ENCODE measurements at places on chromosomes 2 and 18. TPM values are rescaled to one million over a fixed set of nuclear protein-coding genes. Genes with fewer than 3 reads are reported as not detected.

TRIM43B gene
- not detected for total RNA-seq

ELOA2 gene
- not detected for total RNA-seq

ITGA6 gene
- total RNA-seq = 2.2 TPM

ACOXL gene
- 0.20 TPM for total RNA-seq

ZNF512 gene
- 39.5 TPM for total RNA-seq

ALK gene
- total RNA-seq = not detected

VAPA gene
- 107 TPM for total RNA-seq

TMEM169 gene
- total RNA-seq = 1.1 TPM

C2orf15 gene
- 0.47 TPM for total RNA-seq

CCDC148 gene
- not detected for total RNA-seq

MYO7B gene
- 0.26 TPM for total RNA-seq

DNA sequence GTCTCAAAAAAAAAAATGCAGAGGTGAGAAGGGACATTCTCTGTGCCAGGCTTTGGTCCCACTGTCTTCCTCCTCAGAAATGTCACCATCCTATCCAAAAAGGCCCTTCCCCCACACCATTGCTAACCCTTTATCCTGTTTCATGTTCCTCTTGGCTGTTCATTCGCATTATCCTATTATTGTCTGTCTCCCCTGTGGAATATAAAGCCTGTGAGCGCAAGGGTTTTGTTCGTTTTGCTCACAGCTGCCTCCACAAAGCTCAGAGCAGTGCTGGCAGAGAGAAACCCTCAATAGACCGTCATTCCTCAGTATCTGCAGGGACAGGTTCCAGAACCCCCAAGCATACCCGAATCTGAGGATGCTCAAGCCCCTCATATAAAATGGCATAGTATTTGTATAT is 91.8 kb downstream of the LOXHD1 start:
- no peak for DNase-seq

DNA sequence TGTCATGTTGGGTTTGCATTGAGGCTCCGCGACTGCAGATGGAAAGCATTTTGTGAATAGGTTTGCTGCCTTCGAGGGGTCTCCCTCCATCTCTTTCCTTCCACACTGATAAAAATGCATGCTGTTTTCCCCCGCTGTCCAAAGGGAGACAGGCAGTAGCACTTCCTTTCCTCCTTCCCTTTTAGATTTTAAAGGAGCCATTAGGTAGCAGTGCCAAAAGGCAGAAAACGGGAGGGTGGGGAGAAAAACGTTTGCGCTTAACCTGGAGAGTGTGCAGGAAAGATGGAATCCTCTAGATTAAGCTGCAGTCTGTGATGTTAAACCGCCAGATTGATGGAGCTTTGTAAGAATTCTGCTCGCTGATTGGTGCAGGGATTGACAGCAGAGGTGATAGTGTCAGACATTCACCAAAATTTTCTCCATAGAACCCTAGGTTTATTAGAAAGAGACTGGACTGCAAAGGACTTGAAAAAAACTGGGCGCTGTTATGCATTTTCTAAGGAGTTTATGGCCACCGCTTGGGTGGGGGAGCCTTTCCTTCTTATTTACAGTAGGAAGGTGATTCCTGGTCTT is 688 bp downstream of the MAPRE2 start:
- DNase-seq = no peak

DNA sequence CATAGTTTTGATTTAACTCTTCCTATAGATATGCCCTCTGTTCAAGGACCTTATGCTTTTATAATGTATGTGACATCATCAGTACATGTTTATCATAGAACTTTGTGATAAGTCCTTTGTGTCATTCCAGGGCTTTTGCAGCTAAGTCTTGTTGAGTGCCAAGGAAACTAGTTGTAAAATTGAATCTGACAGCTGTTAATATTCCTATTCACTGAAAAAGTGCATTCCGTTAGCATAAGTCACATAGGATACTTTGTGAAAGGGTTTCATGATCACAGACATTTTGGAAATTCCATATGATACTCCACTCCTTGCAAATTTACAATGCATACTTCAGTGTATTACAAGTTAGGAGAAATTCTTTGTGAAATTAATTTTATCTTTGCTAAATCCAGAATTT is 503.4 kb downstream of the CCDC85A start:
- DNase-seq = no peak

- no peak for DNase-seq
Measured at GRCh38 chr18:47635416-47635815, 295.0 kb downstream of the SMAD2 start.

GRCh38 chr2:176121190-176122051 is 1.1 kb upstream of the HOXD9 start:
- no peak for DNase-seq

- DNase-seq = no peak
Measured at GRCh38 chr2:239195318-239195871, 205.4 kb downstream of the HDAC4 start.

DNA sequence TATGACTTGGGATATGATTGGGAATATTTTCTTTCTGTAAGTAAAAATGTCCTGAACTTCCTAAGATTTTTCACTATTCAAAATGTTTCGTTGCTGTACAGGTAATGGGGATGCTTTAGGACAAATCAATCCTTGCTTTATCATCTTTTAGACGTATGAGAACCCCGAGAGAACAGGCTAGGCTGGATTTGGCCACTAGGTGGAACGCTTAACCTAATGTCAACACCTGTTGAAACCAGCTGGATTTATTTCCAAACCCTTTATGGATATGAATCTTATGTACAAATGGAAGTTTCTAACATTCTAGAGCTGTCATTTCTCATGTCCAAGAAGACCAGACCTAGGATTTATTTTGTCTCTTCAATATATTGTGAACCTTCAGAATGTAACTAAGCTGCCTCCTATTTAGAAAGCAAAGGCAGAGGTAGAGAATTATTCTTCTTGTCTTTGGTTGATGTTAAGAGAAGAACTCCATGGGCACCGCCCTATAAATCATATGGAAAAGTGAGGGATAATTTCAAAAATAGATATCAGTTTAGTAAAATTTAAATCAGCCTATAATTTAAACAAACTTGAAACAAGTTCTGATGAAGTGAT is 96.7 kb downstream of the PMAIP1 start:
- peak; percentile 47 for DNase-seq

GRCh38 chr18:50453014-50453680 is 78.3 kb downstream of the SKA1 start:
- no peak for DNase-seq

- DNase-seq = no peak
Measured at GRCh38 chr2:208013285-208014178, 11.8 kb downstream of the PLEKHM3 start.

- no peak for DNase-seq
Measured at GRCh38 chr18:25825979-25826776, 264.2 kb downstream of the SS18 start.

DNA sequence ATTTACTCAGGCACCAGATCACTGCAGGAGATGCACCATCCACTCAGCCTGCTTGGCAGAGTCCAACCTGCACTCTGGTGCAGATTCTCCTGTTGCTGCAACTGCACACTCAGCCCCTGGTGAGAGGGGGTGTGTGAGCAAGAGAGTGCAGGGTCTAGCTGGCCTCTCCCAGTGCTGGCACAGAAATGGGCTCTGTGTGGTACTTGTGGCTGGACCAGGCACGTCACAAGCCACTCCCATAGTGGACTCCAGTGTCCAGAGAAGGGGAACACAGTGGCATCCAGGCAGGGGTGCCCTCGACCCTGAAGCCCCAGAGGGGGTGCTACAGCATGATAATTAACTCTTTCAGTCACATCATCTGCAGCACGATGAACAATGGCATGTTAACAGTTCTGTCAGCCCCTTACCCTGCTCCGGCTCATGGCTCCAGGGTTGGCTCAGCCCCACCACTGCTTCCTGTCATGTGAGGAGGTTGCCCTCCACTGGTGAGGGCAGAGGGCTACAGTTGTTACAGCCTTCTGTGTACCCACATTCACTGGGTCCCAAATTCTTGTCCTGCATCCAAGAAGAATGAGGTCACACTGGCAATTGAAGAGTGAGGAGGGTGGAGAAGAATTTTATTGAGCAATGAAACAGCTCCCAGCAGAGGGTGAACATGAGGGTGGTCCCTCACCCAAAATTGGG is 135.7 kb downstream of the EVA1A start:
- DNase-seq = no peak

GRCh38 chr2:11571170-11571569 is 37.3 kb downstream of the GREB1 start:
- no peak for DNase-seq

DNA sequence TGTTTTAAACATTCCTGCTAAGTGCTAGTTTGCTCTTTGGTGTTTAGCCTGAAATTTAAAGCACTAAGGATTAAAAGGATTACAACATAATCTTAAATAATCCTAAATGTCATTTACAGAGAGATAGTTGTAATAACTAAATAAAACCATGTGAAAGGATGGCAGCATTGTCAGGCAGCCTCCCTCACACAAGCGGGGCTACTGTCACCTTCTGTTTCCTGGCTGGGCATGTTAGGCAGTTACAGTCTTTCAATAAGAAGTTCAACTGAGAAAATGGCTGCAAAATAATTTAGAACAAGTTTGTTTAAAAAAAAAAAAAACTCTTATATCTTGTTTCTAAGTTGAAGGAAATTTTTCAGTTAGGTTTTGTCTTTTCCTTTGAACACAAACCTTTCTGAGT is 124.9 kb downstream of the ARHGAP15 start:
- DNase-seq = peak; percentile 63

DNA sequence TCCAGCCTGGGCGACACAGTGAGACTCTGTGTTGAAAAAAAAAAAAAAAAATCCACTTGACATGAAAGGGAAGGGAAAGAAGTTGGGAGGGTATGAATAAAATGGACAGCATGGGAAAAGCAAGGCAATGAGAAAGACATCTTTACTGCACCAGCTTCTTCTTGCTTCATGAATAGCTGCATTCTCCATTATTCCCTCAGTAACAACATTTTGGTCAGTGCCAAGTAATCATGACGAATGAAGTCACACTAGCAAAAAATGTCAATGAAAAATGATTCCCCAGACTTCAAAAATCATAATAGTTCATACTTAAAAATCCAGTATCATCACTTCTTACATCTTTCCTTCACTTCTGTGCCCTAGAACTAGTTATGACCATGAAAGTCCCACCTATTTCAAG is 30.4 kb downstream of the ADAM17 start:
- DNase-seq = no peak

- no peak for DNase-seq
Measured at GRCh38 chr18:44938720-44939665, 258.3 kb downstream of the SETBP1 start.

GRCh38 chr2:20571644-20572215 is 79.2 kb downstream of the HS1BP3 start:
- DNase-seq = no peak

- no peak for DNase-seq
Measured at GRCh38 chr2:176542476-176542875, 273.2 kb downstream of the MTX2 start.

GRCh38 chr2:36800381-36800780 is 103.9 kb downstream of the VIT start:
- DNase-seq = peak; percentile 45

GRCh38 chr2:9554921-9555296 is 721 bp downstream of the ADAM17 start:
- DNase-seq = peak; percentile 66

DNA sequence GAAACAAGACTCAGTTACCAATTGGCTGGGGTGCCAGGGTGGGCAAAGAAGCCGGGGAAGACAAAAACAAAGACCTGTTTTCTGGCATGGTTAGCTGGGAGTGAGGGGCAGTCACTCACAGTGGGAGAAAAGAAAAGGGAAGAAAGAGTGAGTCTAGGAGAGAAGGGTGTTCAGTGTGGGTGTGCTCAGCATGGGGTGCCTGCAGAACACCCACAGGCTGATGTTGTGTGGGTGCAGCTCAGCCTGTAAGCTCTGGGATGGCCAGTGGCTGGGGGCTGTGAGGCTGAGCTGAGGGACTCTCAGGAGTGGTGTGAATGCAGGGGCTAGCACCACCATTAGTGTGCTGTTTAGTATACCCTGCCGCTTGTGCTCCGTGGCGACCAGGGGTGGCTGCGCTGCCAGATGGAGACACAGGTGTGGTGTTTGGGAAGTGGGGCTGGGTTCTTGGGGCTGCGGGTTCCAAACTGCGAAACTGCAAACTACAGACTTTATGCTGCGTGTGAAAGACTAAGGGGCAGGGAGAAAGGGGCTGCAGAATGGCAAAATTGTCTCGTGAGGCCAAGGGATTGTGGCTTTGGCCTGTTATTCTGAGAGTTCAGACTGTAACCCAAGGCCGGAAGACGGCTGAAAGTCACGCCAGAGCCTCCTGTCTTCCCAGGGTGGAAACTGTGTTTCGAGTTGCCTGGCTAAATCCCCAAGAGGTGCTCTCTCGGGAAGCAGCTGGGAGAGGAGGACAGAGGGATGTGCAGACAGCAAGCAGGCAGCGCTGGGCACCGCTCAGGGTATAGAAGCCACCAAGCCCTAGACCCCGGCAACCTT is 156.3 kb downstream of the TTC32 start:
- DNase-seq = peak; percentile 31

DNA sequence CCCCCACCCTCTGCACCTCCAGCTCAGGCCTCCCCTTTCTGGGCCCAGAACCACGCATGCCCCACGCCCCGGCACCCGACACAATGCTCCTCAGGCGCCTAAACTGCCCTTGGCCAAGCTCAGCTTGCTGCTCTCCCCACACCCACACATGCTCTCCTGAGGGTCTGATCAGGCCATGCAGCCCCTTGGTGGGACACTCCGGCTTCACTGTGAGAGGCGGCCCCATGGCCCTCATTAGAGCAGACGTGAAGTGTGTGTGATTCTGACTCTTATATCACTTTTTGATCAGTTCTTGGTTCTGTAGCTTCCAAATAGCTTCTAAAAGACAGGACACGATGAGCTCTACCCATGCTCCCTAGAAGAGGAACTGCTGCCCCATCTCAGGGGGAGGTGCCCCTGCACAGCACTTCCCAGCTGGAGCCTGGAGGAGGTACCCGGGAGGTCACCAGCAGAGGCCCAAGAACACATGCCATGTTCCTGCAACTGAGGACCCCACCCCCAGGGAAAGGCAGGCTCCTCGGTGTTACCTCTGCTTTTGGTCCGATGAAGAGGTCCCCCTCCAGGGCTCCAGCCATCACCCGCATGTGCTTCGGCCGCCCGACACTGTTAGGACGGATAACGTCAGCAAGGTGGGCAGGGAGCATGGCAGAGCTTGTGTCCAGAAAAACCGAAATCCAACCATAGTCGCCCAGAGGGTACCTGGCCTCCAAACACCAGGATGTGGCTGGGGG is 3.6 kb downstream of the ACTR1B start:
- DNase-seq = no peak

- peak; percentile 80 for DNase-seq
Measured at GRCh38 chr2:110674620-110675555, 3.0 kb downstream of the BUB1 start.

DNA sequence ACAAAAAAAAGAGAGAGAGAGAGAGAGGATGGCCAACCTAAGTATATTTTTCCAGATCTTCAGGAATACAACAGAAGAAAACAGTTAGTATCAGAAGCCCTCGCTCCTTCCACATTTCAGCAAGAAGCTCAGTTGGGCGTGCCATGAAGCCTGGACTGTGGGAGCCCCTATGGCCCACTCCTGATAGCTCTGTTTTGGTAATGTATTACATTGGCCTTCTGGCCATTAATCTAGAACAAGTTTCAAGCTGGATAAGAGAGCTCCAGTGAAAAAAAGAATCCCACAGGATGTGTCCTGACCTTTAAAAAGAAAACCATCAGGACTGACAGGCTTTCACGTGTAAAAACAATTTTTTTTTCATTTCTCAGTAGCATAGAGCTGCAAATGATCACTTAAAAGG is 197.9 kb downstream of the ICOS start:
- DNase-seq = no peak

All from activated CD8-positive, alpha-beta memory T cell treated with anti-CD3 and anti-CD28 coated beads, Interleukin-2, amount 10 ng/mL, durations not matched to agents 7 days and 5 days (primary cell).